ENCODE measurements at places on chromosomes 5 and 9. TPM values are rescaled to one million over a fixed set of nuclear protein-coding genes. Genes with fewer than 3 reads are reported as not detected.

- no peak for DNase-seq
Measured at GRCh38 chr9:126420135-126420534, 93.5 kb downstream of the MVB12B start.

DNA sequence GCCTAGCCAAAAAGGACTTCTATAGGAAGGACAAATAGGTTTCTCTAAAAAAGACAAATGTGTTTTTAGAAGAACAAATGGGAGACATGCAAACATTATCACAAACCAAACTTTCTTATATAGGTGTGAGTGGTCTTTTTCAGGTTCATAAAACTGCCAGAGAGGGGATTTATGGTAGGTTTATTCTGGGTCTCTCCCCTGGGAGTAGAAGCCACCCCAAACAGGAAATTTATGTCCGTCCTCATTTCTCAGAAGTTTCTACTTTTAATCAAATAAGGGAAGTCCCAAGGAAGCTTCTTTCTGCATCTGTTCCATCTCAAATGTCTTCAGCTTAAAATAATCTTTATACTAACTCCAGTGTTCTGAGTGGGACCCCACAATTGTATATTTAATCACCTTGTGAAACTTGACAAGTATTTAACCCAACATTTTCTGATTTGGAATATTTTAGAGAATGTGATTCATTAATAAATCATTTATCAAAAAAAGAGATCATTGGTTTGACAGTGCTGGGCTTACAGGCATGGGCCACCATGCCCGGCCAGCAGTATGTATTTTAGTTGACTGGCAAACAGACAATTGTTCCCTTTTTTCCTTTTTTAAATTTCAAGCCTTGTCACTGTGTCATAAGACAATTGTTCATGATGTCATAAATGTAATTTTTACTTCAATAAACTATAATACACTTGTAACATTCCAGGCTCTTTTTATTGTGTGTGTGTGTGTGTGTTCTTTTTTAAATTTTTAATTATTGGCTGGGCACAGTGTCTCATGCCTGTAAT is 44.6 kb upstream of the GLDC start:
- no peak for DNase-seq

GRCh38 chr5:4243479-4244264 is 648.0 kb downstream of the IRX1 start:
- peak; percentile 4 for DNase-seq

- no peak for DNase-seq
Measured at GRCh38 chr5:50593681-50594080, 72.8 kb upstream of the PARP8 start.

- no peak for DNase-seq
Measured at GRCh38 chr9:127369428-127369827, 27.5 kb upstream of the SLC2A8 start.

GRCh38 chr5:37532976-37533740 is 154.0 kb downstream of the WDR70 start:
- no peak for DNase-seq

- DNase-seq, result no peak
Measured at GRCh38 chr9:26210338-26210851, 532.2 kb upstream of the TUSC1 start.

DNA sequence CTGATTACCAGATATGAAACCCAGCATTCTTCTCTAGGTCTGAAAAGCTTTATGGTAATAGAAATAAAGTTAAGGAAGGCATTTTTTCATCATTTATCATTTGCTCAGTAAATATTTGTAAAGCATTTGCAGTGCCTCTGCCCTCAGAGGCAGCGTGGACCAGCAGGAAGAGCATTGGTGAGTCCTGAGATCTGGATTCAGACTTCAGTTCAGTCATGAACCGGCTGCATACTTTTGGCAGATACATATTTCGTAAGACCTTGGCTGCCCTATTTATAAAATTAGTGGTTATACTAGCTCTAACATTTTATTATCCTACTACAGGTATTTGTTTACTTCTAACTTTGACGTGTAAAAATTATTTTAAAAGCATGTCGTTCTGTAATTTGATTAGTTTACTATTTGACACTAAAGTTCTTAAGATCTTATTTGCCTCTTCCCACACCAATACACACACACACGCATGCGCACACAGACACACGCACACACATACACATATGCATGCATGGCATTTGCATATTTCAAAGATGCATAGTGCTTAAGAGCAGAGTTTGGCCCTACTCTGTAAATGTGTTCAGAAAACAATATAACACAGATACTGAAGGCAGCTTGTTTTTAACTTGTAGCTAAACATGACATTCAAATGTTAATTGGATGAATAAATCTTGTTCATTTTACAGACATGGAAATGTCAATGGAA is 101.9 kb downstream of the RPS23 start:
- DNase-seq, result no peak

DNA sequence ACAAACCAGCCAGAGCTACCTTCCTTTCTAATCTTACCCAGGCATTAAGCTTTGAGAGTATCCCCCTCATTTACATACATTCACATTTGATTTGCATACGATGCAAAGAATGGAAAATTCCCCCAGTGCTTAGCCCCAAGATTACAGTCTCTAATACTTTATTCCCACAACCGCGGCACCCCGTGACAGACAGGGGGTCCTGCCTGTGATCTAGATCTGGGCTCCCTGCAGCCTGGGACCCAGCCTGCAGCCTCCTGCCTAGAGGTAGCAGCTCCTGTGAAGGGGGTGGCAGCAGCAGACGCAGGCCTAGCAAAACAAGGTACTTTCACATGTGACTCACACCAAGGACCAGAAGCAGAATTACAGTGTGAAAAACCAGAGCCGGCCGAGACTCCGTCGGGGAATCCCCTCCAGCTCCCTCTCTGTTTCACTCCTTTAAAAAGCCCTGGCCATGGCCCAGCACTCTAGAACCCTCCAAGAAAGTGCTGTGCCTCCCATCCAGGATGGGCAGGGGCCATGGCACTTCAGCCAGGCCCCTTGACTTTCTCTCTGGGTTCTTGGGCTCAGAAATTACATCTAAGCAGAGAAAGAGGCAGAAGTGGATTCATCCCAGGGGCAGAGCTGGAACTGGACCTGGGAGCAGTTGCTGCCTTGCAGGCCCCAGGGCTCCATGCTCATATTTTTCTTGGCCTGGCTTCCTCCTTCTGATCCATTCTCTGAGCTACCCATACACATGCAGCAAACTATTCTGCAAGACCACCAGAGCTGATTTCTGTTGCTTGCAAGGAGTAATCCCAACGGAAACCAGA is 14.0 kb upstream of the TCF7 start:
- DNase-seq, result no peak

- no peak for DNase-seq
Measured at GRCh38 chr5:181222630-181223057, 437 bp upstream of the TRIM41 start.

DNA sequence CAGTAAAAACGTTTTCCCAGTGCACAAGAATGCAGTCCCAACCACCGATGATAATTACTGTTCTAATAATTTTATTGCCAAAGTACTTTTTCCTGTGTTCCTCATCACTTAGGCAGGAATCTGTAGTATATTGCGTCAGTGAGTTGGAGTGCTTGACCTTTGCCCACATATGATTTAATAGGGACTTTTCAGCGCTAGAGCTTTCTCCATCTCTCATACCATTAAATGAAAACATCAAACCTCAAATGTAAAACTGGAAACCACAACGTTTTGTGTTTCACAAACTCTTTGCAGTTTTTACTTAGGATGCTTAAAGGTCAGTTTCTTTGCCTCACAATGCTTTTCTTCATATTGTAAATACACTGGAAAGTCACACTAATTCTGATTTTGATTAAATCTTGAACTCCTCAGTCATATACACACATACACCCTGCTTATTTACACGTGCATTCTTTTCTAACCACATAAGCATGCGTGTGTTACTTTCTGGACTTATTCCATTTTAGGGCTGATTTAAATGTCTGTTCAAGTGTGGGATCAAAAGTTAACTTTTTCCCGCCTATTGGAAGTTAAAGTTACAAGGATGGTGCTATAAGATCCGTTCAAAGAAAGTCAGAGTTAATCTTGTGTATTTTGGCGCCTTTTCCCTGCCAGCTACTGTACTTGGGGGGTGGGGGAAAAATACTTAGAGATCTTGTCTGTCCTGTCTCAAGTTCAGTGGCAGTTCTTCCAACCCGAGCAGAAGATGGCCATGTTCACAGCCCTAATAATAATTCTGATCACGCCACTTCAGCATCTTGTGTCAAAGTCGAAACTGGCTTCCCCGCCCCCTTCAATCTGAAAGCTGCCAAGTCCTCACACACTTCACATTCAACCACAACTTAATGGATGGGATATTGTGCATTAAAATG is 6.6 kb upstream of the NFIB start:
- peak; percentile 77 for DNase-seq

DNA sequence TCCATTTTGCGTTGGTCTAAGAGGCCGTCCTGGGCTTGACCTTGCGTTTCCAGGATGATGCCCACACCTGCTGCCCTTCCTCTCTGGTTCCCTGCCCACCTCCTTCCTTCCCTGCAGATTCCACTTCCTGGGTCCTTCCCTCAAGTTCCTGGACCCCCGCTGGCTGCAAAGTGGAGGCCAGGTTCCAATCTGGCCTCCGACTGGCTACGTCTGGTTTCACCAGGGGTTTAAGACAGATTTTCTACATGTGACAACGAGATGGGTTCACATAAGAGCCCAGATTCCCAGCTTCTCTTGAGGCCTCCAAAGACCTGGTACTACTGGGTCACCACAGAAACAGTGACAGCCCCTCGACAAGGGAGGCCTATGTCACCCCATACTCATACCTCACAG is 2.1 kb downstream of the MGAT4B start:
- no peak for DNase-seq

DNA sequence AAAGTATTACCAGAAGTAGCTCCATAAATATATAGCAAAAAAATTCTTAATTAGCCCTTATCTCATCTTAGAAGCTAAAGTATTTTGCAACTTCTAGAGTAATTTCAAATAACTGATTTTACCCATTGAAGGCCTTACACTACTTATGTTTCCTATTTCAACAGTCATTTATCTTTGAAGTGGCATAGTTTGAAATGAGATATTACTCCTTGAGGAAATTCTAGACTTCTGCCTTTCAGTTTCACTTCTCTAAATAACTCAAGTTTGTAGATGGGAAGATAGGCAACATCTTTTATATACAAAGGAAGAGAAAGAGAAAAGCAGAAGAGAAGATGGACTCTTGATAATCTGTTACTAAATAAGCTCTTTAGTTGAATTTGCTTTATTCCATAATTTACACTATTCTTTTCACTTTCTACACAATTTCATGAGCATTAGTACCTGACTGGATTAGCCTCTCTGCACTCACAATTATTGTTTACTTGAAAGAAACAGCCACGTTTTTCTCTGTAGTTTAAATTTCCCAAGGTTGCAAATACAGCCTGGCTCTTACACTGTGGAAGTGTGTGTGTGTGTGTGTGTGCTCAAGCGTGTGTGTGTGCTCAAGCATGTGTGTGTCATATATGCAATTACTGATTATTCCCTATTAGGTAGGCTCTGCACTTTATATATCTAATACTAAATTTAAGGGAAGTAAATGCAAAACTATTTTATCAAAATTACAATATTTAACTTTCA is 60.6 kb upstream of the EMB start:
- DNase-seq, result peak; percentile 2

GRCh38 chr9:19464061-19464763 is 55.4 kb downstream of the ACER2 start:
- DNase-seq, result no peak

- DNase-seq, result no peak
Measured at GRCh38 chr9:132711846-132712245, 41.6 kb downstream of the GTF3C4 start.

GRCh38 chr5:157162919-157163510 is 3.0 kb downstream of the GARIN3 start:
- DNase-seq, result no peak

DNA sequence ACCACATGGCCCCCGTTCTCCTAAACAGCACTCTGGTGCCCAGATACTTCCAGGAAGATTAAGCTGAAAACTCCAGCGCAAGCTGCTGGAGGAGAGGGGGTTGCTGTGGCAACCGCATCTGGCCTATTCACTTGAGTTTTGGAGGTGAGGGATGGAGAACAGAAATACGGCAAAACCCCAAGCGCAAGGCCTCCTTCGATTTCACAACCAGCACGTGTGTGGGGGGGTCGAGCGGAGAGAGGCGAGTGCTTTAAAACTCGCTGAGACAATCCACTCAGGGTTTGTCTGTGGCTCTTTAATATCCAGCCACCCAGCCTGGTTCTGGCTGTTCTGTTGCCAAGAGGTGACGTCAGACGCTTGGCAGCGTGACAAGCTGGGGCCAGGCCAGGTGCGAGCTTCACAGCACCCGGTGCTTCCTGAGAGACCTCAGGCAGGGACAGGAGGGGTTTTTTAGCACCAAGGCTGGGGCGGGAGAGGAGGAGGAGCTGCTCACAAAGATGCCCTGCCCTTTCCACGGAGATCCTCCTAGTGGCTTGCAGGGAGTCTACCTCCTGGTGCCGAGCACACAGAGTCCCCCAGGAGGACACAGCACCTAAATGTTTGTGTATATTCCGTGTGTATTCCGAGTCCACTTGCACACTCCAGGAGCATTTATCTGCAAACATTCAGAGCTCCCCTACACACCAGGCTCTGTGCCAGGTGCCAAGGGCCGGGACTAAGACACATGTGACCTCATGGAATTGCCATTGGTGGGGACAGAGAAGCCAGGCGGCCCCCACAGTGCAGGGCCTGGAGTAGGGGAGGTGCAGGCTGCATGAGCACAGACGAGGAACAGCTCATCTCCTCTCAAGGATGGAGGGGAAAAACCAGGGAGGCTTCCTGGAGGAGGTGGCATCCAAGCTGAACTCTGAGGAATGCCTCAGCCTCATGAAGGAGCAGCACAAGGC is 194.6 kb downstream of the OLFM1 start:
- DNase-seq, result peak; percentile 27

GRCh38 chr5:5481633-5482032 is 59.2 kb downstream of the ICE1 start:
- DNase-seq, result no peak

GRCh38 chr5:154802050-154802449 is 46.9 kb downstream of the LARP1 start:
- DNase-seq, result no peak

DNA sequence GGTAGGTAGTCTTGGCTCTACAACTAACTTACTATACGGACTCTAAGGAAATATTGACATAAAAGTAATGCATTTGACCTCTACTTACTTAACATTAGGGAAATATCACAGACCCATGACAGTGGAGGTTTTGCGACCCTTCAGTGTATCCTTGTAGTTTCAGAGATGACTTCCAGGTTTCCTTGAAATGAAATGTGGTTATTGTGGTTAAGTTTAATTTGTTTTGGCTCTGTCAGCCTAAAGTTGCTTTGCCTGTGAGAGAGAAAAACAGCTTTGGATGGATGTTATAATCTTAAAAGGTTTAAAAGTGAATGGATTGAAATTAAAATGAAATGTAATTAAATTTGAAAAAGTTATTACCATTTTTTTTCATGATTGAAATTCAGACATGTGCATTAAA is 42.9 kb downstream of the LRRTM2 start:
- DNase-seq, result no peak

- no peak for DNase-seq
Measured at GRCh38 chr5:168747987-168748777, 169.0 kb upstream of the PANK3 start.

The PCDHGA12 gene
- 2.7 TPM for polyA plus RNA-seq

The ADAMTSL1 gene
- 27.8 TPM for polyA plus RNA-seq

The PCDHGA10 gene
- polyA plus RNA-seq, result 1.6 TPM

The FBXO38 gene
- 26.6 TPM for polyA plus RNA-seq

The TMEM267 gene
- polyA plus RNA-seq, result 13.6 TPM

The KIF12 gene
- polyA plus RNA-seq, result 5.1 TPM

The IFNA2 gene
- not detected for polyA plus RNA-seq

All from muscle of back (tissue), 13 donors.